ENCODE measurements at places on chromosomes 7 and 10.

- DNase-seq = no peak
Observed at GRCh38 chr10:113985297-113985844, 58.3 kb upstream of the ADRB1 start.

GRCh38 chr10:988667-989545 is 672 bp downstream of the GTPBP4 start:
- no peak for DNase-seq

DNA sequence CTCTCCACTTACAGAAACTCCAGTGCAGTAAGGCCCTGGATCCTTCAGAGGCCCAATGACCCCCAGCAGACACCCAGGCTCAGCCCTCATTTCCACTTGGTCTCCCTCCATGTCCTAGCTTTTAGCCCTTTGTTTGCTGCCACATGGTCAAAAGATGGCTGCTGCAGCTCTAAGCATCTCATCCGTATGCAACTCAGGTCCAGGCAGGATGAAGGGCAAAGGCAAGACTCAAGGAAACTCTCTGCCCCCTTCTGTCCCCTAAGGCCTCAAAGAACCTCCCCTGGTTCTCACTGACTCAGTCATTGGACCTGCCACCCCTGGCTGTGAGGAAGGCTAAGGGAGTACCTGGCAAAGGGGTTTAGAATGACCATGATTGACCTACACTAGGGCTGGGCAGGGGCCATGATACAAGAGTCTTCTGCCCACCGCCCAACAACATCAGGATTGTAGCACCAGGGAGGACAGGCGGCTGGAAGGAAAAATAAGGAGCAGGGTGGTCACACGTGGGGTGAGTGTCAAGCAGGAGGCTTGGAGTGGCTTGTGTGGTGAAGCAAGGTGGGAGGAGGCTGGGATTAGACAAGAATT is 303.8 kb upstream of the ZMIZ1 start:
- DNase-seq = no peak

GRCh38 chr7:146791344-146792285 is 675.0 kb downstream of the CNTNAP2 start:
- DNase-seq = no peak

- no peak for DNase-seq
Observed at GRCh38 chr7:2610898-2611297, 20.9 kb upstream of the TTYH3 start.

- no peak for DNase-seq
Observed at GRCh38 chr7:79502151-79502550, 48.7 kb upstream of the MAGI2 start.

GRCh38 chr10:20443094-20443493 is 454.0 kb downstream of the NEBL start:
- DNase-seq = no peak

DNA sequence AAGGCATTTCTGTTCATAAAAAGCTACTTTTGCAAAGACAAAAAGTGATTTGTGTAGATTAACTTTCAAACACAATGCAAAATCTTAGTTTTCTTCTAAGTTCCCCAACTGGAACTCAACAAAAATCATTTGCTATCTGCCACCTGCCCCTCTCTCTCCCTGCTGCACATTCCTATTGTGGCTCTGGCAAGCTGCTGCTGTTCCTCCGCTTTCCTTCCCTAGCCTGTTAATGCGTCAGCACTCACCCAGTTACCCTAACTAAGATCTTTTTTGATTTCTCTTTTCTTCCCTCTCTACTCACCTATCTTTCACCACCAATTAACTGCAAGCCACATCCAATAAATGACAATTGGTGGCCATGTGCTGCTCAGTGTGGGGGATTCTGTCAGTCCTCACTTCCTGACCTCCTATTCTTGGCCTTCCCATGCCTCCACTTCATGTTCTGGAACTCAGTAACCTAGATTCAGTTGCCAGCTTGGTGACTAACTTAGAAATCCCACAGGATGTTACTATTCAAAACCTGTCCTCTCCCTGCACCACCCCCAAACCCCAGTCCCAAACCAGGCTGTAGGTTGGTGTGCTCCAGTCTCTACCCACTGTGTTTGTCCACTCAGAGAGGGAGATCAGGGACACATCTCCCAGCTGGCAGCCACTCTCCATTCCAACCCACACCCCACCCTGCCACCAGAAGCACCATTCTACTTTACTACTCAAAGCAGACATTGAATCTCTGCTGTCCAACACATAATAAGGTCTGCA is 140.2 kb upstream of the CTTNBP2 start:
- DNase-seq = no peak

- DNase-seq = no peak
Observed at GRCh38 chr10:110699859-110700468, 55.8 kb downstream of the RBM20 start.

DNA sequence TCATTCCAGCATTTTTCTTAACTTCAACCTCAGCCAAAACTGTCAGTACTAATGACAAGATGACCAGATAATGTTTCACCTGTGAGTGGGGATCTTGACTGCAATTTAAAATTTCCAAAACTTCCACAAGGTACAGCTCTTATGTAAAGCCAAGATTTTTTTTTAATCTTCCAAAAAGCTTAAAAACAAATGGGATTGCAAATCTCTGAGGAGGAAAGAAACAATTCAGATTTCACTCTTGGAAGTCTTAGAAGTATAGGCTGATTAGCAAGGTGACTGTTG is 90.2 kb downstream of the AGMO start:
- DNase-seq = no peak

- no peak for DNase-seq
Observed at GRCh38 chr7:135965602-135966001, 11.6 kb downstream of the MTPN start.

DNA sequence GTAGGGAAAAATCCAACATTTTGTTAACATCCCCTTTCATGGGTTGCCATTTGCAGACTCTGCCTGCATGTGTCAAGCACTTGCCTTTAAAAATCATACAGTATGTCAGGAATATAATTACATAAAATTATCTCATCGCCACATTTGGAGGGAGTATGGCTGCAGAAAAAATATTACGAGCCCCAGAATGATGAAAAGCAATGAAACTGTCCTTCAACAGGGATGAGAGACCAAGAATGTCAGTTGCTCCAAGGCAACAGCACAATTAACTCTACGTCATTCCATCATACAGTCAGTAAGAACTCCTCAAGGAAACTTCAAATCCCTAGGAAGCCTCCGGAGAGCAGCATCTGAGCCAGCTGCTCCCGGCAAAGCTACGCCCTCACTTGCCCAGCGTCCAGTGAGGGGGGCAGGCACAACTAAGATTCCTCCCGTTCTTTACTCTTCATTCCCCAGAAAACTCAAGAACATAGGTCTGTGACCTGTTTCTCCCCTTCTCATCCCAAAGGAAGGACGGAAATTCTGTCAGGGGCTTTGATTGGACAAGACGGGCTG is 132.9 kb downstream of the ANLN start:
- no peak for DNase-seq

DNA sequence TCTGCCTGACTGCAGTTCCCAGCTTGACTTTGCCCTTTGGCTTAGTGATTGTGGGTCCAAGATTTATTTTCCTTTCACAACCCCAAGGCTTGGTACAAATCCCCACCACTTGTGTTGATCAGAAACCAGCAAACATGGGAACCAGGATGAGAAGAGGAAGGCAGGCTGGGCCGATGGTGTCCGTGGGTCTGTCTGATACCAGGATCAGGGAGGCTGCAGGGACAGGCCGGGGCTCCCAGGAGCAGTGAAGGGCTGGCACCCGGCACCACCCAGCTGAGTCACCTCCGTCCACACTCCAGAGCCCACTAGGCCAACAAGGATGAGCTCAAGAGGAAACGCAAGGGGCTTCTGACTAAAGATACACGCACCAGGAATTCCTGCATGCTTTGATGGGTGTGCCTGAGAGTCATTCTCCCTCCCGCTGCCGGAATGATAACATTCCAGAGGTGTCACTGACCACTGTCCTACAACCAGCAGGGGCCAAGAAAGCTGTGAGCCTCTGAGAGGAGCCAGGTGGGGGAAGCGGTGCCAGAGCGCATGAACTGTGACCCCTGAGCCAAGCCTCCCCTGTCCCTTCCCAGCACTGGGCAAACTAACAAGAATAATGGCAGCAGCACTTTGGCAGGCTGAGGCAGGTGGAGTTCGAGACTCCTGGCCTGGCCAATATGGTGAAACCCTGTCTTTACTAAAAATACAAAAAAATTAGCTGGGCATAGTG is 29.2 kb upstream of the PROSER2 start:
- no peak for DNase-seq

- no peak for DNase-seq
Observed at GRCh38 chr7:12716134-12716681, 28.8 kb downstream of the ARL4A start.
